ENCODE measurements at places on chromosomes 1 and 21.

DNA sequence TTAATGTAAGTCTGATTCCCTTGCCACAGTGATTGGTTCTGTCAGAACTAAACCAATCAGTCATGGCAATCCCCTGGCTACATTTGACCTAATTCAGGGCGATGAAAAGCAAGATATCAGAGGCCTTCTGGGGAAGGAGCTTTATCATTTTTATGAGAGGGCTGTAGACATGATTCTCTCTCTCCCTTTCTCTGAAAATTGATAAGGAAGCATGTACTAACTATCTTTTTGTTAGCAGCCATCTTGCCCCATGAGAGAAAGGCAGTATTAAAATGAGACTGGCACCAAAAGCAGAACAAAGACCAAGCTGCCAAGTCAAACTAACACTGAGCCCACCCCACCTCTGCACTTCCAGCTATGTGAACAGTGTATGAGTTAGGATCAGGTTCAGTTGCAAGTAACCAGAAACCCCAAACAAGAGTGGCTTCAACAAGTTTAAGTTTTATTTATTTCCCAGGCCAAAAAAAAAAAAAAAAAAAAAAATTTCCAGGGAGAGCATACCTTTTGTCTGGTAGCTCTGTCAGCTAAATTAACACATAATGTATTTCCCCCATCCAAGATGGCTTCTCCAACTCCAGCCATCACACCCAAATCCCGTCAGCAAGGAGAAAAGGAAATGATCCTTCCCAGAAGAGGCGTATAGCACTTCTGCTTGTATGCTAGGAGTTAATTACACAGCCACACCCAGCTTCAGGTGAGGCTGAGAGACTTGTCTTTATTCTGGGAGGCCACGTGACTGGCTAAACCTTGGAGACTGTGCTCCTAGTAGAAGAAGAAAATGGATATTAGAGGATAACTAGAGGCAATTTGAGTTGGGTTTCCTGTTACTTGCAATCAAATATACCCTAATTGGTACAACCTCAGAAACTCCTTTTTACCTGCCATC lies 105.8 kb upstream of the RALGPS2 start:
- no peak for DNase-seq

DNA sequence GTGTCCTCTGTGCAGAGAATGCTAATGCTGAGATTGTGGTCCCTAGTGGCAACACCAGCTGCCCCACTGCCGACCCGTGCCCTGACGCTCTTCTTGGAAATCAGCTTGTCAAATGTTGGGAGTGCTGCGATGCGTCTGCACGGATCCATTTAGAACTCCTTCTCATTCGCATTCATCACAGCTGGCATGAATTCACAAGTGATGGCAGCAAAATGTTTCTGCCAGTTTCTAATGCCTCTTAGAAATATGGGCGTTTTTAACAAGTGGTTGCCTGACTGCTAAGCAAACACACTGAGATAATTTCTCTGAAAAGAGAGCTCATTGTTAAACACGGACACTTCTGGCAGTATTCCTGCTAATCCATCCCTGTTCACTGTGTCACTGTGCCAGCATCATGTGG lies 131.9 kb upstream of the KCNJ6 start:
- DNase-seq: no peak

DNA sequence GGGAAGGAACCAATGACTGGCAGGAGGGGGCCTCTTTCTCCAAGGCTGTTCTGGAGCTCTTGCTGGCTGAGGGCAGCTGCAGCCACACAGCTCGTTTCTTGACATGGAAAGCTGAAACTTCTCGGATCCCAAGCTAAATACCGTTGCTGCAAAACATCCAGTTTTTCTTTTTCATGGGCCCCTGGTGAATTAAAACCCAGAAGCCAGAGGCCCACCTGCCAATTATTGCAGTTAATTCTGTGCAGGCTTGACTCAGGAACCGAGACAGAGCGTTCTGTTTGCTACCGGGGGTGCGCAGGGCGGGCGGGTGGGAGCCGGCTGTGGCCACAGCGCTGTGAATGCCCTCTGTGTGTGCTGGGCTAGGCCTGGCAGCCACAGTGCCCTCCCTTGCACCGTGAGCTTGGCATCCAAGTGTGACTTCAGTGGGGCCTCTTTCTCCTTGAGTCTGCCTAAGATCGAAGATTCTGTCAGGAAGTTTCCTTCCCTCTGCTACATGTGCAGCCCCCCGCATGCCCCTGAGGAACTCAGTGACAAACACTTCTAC lies 19.9 kb upstream of the KCNE2 start:
- no peak for DNase-seq

DNA sequence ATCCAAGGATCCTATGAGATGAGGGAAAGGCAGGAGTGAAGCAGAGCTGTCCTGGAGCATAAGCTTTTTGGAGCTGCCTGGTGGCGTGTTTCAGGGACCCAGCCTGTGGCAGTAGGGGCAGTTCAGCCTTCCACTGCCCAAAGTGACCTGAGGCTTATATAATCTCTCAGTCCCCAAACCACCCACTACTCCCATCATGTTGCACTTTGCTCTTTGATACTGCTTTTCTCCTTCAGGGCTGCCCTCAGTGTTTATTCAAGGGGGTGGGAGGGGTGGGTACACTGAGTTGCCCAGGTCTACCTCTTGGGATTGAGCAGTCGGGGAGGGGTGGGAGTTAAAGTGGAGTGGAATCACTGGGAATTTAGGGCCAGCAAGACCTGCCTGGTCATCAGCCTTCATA lies 9.3 kb downstream of the HCN3 start:
- no peak for DNase-seq

- DNase-seq: no peak
These were observed 766 bp downstream of the CNIH3 start for GRCh38 chr1:224616756-224617409.

DNA sequence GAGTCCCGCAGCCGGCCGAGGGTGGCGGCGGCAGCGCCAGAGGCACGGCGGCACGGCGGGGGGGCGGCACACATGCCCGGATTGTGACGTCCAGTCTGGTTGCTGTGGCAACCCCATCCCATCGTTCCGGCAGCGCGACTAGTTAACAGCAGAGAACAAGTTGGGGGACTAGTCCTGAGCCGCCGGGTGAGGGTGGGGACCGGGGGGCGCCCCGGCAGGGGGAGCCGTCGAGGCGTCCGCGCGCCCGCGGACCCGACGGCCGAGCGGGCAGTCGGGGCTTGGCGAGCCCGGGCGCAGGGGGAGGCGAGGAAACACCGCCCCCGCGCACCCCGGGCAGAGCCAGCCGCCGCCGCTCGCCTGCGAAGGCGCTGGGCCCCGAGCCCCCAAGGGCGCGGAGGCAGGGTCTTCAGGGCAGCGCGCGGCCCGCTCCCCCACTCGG lies at the start of gene CHD5:
TSS of gene CHD5 (minus strand) at position 54 of the 439 bp plus-strand sequence. CDS start 298 bp downstream, outside the sequence.
- no peak for DNase-seq

- no peak for DNase-seq
These were observed 3.6 kb downstream of the ABCA4 start for GRCh38 chr1:94117259-94117851.

- DNase-seq: no peak
These were observed 134.4 kb downstream of the SDCCAG8 start for GRCh38 chr1:243390162-243390791.

GRCh38 chr1:236821091-236821627 lies 26.1 kb downstream of the MTR start:
- no peak for DNase-seq

DNA sequence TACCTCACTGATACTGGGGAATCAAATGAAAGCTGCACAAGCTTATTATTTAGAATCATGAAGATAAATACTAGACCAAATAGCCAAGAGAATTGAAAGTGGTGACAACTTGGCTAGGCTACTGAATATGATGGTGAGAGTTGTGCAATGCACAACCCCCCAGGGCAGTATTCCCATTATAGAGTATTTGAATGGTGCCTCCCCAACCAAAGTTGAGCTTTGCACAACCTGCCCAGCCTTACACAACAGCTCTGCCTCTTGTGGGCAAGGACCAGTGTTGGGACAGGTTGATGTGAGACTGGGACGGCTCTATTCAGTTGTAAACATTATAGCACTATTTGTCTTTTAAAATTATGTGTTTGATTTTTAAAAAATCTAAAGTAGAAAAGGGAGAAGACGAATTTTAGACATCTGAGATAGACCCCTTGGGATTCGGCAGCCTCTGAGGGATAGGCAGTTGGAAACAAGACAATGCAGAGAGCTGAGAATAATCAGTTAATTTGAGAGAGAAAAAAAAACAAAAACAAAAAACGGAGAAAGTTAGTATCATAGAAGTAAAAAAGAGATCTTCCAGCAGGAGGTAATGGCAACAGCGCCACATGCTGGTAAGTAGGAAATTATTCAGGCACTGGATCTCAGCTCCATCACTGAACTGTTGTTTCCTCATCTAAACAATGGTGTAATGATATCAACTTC lies 91.0 kb upstream of the KCNA3 start:
- DNase-seq: peak; percentile 25

- no peak for DNase-seq
These were observed 5.0 kb downstream of the GAS5 start for GRCh38 chr1:173862769-173863223.

DNA sequence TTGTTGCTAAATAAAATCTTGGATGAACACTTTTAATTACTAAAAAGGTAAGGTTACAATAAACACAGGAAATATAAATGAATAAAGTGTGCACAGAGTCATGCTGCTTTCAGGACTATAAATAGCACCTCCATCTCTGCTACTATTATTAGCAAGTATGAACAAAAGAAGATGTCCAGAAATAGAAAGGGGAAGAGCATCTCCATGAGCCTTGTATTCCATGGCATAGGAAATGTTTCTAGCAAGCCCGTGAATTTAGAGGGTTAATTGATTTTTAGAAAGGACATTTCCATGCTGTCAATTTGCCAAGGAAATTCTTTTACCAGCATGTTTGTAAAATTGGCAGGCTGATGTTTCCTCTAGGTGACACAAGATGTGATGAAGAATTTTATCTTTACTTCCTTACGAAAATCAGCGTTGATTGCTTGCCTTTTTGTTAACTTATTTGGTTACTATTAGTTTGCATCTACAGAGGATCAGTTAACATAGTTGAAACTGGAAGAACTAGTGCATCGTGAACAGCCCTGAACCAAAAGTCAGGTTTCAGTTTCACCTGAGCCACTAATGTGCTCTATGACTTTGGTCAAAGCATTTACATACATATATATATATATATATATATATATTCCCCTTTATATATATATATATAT lies 45.3 kb downstream of the NR5A2 start:
- no peak for DNase-seq

GRCh38 chr21:17848228-17848627 lies 29.1 kb upstream of the C21orf91 start:
- peak; percentile 94 for DNase-seq

- no peak for DNase-seq
These were observed 2.5 kb downstream of the MFSD2A start for GRCh38 chr1:39957299-39958015.

DNA sequence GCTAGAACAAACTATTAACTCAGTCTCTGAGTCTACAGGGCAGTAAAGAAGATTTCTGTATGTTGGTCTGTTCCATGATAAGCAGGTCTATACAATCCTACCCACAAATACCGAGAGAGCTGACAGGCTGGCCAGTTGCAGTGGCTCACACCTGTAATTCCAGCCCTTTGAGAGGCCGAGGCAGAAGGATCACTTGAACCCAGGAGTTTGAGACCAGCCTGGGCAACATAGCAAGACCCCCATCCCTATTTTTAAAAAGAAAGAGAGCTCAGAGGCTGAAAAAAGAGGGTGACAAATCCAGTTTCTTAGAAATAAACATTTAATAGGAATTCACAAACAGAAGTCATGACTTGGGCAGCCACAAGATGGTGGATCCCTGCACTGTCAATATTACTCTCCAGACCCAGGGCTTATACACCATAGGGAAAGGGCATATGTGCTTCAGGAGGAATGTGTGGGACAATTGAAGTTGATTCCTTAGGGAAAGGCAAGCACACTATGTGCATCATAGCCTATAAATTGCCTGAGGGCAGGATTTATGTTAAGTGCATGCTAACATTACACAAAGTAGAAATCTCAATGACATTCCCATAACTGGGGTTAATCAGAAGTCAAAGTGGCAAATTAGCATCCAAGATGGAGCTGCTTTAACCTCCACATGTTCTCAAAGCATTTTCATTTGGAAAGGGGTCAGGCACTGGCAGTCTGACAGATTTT lies 66.8 kb downstream of the SLC16A1 start:
- no peak for DNase-seq

Measured in RCC 7860 (cell line).